Activated CD4-positive, alpha-beta T cell treated with anti-CD3 and anti-CD28 coated beads for 48 hours (primary cell): ENCODE measurements at places on chromosomes 3 and 15.

GRCh38 chr3:175150812-175151401 is 291.8 kb downstream of the NAALADL2 start:
- DNase-seq = no peak

- no peak for DNase-seq
Measured at GRCh38 chr3:98692787-98693473, 70.2 kb upstream of the ST3GAL6 start.

- DNase-seq = no peak
Measured at GRCh38 chr3:104787306-104787705, 579.4 kb upstream of the ALCAM start.

- DNase-seq = no peak
Measured at GRCh38 chr15:71250936-71251583, 135.8 kb downstream of the THSD4 start.

DNA sequence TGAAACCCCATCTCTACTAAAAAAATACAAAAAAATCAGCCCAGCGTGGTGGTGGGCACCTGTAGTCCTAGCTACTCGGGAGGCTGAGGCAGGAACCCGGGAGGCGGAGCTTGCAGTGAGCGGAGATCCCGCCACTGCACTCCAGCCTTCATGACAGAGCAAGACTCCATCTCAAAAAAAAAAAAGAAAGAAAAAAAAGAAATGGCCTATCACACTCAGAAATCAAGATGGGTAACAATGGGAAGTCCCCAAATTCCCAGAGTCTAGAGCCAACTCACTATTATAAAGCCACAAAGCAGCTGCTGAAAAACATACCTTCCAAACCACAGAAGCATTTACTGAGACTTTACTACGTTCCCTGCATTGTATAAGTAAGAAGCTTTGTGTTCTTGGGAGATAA is 7.5 kb downstream of the HDGFL3 start:
- DNase-seq = no peak

DNA sequence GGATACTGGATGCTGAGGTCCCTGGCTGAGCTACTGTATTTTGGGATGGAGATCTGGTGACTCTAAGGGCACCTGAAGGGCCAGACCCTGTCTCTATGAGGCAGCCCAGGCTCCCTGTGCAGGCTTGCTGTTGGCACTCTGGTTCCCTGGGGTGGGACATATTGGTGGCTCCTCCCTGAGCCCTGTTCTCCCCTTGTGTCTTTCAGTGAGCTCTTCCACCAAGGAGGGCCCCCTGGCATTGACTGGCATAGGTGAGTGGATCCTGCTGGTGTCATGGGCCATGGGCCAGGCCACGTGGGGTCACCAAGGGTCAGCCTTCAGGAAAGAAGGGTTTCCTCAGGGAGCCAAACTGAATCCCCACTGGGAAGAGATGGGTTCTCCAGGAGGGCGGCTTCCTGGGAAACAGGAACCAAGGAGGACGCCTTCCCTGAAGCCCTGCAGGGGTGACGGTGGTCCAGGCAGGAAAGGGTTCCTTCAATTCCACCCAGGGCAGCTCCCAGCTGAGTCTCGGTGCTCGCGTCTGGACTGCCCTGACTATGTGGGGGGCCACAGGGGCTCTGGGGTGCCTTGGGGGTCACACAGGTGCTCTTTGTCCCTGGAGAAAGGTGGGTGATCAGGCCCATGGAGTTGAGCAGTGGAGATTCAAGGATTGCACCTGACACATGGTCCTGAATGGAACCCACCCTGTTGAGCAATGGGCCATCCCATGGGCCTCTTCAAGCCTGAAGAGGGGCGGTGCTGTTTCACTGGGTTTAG is 220.4 kb downstream of the SNRPN start:
- no peak for DNase-seq

DNA sequence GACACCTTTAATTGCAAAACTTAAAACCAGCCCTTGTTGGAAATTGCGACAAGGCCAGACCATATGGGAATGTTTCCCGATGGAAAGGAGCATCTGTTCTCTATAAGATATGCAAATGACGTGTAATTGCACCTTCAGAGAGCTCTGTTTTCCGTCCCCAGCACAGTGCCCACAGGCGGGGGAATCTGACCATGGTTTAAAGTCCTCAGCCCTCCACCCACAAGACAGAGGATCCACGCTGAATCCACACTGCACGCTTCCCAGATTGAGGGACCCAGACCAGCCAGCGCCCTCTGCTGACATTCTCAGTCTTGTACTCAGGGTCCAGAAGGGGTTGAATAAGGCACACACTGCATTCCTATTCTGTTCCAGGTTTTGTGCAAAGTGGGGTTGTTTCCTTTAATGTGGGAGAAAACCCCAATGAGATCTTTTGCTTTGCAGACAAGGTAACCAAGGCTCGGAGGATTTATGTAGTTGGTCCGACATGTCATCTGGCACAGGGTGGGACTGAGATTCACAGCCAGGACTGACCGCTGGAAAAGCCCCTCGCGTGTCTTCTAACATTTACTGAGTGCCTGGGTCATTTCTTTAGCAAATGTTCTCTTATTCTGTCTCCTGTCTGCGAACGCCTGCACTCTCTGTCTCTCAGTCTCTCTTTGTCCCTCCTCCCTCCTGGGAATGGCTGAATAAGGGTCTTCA is 36.8 kb upstream of the KLHL25 start:
- peak; percentile 46 for DNase-seq

- DNase-seq = no peak
Measured at GRCh38 chr3:65854606-65855304, 184.0 kb downstream of the MAGI1 start.

GRCh38 chr15:64478863-64479262 is 18.5 kb downstream of the ZNF609 start:
- no peak for DNase-seq

GRCh38 chr3:43624619-43625305 is 3.0 kb upstream of the ANO10 start:
- no peak for DNase-seq

GRCh38 chr3:111758642-111759041 is 100.4 kb upstream of the PHLDB2 start:
- peak; percentile 34 for DNase-seq

DNA sequence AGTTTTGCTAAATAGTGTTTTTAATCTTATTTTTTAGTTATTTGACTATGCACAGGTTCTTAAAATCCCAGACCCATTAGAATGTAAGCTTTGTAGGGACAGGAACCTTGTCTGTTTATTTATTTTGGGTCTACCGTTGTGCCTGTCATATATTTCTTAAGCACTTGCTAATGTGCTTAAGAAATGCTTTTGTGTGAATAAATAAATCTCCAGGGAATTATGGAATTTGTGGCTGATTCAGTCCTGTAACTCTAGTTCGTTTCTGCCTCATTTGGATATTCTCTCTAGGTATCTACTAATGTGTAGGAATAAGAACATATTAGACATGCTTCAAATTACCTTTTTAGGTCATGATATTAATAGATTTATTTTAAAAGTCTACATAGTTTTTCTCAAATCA is 161.6 kb downstream of the LPP start:
- no peak for DNase-seq

DNA sequence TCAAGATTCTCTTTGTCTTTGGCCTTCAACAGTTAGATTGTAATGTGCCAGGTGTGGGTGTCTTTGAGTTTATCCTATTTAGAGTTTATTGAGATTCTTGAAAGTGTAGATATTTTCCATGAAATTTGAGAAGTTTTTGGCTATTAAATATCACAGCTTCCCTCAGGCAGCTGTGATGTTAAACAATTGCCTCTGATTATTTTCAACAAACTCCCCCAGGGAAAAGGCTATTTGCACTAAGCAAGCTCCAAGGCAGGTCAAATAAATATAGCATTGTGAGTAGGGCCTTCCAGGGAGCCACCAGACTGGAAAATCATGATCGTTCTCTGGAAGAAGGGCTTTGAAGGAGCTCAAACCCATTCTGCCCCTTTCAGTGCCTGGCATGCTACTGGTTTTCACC is 107.0 kb downstream of the EEFSEC start:
- DNase-seq = no peak

DNA sequence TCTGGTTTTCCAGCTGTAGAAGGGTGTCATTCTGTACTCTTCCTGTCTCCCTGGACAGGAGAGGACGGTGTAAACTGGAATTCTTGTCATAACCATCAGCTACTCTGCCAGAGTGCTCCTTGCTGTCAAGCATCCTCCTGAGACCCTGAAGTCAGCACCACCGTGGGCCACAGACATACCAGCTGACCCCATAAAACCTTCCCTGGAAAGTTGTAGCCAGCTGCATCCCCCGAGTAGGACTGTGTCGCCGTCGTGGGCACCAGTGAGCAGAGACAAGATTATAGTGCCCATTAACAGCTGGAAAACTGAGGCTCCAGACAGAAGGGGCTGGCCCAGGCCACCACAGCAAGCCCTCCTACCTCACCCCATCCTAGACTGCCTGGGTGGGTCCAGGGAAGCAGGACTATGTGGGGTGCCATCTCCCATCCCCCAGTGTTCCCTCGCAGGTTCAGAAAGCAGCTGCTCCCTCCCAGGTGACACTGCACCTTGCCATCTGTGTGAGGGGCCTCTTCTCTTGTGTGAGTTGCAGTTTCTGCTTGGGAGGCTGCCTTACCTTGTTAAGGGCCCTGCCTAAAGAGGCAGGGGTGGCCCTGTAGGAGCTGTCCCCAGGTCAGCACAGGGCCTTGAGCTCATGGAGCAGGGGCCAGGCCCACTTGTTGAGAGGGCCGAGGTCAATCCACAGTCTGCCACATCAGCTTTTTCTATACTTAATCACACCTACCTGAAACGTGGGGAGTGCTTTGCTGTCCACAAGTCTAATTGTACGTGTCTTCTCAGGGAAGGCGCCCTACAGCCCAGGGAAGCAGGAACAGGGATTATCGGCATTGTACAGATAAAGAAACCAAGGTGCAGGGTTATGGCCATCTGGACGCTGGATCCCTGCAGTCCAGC is 191.9 kb upstream of the LINGO1 start:
- DNase-seq = no peak

GRCh38 chr15:79977431-79978054 is 6.5 kb upstream of the BCL2A1 start:
- DNase-seq = no peak

DNA sequence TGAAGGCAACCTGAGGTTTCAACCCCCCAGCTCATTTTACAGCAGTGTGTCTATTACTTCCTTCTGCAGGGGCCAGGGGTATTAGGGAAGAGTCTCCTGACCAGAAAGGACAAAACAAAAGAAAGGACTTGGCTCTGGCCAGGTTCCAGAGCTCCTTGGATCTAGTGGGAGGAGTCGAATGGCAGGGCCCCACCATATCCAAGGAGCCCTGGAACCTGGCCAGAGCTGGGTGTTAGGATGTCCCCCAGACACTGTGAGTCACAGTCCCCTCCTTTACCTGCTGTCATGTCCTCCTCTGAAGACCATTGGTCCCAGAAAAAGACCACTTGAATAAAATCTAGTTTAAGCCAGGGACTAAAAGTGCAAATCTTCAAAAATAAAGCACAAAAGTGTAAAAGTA is 113.2 kb downstream of the EEFSEC start:
- DNase-seq = no peak

- DNase-seq = no peak
Measured at GRCh38 chr3:30437171-30437601, 169.2 kb upstream of the TGFBR2 start.

DNA sequence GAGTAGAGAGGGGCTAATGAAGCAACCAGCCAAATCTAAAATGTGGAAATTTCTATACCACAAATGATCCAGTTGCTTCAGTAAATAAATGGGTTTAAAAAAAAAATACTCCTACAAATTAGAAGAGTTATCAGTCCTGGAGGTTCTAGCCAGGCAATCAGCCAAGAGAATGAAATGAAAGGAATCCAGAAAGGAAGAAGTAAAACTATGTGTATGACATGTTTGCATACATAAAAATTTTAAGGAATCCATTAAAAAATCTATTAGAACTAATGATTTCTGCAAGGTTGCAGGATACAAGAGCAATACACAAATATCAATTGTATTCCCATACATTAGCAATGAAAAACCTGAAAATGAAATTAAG is 9.6 kb downstream of the MESP2 start:
- DNase-seq = no peak

GRCh38 chr15:64883100-64883581 is 28.6 kb upstream of the ANKDD1A start:
- peak; percentile 37 for DNase-seq

DNA sequence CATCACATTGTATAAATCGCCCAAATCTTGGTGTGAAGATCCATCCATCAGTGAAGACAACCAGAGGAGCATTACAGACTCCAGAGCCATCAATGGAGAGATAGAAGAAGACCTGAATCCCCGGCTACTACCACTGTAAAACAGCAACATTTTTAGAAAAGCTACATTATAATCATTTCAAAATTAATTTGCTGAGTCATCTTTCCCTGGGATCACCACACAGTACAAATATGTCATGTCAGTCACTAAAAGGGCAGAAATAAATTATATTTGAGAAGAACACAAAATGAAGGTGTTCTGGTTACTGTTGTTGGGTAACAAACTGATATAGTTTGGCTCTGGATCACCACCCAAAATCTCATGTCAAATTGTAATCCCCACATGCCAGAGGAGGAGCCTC is 218.5 kb upstream of the STT3B start:
- DNase-seq = no peak

DNA sequence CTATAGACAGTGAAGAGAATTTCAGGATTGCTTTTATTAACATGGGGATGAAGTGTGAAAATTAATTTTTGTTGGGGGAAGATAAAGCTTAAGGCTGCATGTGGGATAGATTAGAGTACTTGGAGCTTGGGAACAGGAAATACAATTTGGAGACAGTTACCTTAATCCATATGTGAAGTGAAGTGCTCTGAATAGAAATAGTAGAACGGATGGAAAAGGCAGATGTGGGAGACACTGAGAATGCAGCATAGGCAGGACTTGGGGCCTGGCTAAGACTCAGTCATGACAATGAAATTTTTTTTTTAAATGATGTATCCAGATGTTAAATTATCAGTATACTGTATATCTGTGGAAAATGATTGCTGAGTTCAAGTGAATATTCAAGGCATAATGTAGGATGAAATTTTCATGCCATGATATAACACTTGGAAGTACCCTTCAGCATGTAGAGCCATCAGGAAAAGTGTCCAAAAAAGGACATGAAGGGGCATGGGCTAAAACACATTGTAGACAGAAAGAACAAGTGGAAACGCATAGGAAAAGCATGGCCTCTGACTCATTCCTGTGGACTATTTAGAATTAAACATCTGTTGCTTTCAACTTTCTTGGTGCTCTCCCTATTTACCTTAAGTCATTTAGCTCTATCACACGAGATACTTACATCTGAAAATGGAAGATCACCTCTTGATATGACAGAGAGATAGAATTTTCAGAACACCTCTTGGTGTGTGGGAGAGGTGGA is 134.8 kb downstream of the RBMS3 start:
- no peak for DNase-seq
